ENCODE measurements at places on chromosomes 16 and 17.

DNA sequence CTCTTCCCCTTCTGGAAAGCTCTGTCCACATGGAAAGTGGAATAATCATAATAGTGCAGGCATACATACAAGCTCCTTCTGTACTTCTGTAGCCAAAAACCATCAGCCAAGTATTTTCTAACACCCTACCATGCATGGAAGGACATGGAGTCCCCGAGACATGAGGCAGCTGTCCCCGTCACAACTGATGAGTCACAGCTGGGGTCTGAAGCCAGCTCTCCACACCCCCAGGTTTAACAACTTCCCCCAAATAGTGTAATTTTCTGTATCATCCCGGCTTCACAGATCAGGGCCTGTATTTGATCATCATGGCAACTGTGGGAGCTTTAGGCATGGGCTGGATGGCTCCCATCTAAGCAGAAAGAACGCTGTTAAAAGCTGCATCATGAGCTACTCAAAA, 16.6 kb downstream of the C16orf96 start:
- DNase-seq, result no peak

- no peak for DNase-seq
Observed at GRCh38 chr16:28820016-28820415, 2.8 kb upstream of the ATXN2L start.

GRCh38 chr16:88499836-88500251, 46.8 kb downstream of the ZFPM1 start:
- no peak for DNase-seq

DNA sequence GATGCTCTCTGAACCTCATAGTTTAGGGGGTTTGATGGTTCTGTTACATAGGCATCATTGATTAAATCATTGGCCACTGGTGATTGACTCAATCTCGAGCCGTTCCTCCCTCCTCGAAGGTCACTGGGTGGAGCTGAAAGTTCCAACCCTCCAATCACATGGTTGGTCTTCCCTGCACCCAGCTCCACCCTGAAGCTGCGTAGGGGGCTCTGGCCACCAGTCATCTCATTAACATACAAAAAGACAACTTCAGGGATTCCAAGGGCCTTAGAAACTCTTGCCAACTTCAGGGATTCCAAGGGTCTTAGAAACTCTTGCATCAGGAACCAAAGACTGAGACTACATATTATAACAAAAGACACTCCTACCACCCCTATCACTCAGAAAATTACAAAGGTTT, 306.5 kb upstream of the TNRC6C start:
- DNase-seq, result no peak

- DNase-seq, result no peak
Observed at GRCh38 chr17:76198702-76199101, 41.6 kb downstream of the RNF157 start.

- DNase-seq, result no peak
Observed at GRCh38 chr16:49602201-49602975, 228.8 kb downstream of the C16orf78 start.

- DNase-seq, result no peak
Observed at GRCh38 chr17:43431714-43432523, 33.1 kb downstream of the ARL4D start.

GRCh38 chr17:34291721-34292348, 6.3 kb downstream of the CCL11 start:
- no peak for DNase-seq

DNA sequence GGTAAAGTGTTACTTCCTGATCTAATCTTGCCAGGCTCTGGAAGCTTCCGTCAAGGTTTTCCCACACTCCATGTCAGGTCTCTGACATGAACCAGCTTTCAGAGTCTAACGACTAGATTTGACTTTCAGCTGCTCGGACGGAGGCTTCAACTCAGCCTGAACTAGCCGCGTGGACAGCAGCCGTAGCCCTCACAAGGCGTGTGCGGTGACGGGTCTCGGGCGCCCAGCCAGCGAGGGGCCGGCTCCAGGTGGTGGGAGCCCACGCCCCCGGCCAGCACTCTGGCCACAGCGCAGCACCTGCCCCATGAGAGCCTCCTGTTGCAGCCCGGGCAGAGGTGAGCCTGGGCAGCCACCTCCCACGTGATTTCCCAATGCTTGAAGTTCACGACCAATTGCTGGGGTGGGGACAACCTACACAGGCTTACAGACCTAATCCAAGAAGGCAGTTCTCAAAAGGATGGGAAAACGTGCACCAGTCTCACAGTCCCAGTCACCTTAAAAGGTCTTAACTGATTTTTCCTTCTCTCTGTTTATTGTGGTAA, 45.5 kb downstream of the TBC1D16 start:
- no peak for DNase-seq

DNA sequence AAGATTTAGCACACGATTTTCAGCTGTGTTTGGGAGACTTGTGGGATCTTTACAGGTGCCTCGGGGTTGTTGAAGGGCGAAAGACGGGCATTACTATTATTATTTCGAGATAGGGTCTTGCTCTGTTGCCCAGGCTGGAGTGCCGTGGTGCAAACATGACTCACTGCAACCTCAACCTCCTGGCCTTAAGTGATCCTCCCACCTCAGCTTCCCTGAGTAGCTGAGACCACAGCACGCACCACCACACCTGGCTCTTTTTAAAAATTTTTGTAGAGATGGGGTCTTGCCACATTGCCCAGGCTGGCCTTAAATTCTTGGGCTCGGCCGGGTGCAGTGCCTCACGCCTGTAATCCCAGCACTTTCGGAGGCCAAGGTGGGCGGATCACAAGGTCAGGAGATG, 29.7 kb upstream of the PHB1 start:
- DNase-seq, result no peak

GRCh38 chr16:52548261-52549010, 1.5 kb upstream of the TOX3 start:
- no peak for DNase-seq

- DNase-seq, result no peak
Observed at GRCh38 chr16:54180421-54181359, 105.9 kb downstream of the IRX3 start.

GRCh38 chr17:8583954-8584353, 46.6 kb downstream of the MYH10 start:
- DNase-seq, result no peak

DNA sequence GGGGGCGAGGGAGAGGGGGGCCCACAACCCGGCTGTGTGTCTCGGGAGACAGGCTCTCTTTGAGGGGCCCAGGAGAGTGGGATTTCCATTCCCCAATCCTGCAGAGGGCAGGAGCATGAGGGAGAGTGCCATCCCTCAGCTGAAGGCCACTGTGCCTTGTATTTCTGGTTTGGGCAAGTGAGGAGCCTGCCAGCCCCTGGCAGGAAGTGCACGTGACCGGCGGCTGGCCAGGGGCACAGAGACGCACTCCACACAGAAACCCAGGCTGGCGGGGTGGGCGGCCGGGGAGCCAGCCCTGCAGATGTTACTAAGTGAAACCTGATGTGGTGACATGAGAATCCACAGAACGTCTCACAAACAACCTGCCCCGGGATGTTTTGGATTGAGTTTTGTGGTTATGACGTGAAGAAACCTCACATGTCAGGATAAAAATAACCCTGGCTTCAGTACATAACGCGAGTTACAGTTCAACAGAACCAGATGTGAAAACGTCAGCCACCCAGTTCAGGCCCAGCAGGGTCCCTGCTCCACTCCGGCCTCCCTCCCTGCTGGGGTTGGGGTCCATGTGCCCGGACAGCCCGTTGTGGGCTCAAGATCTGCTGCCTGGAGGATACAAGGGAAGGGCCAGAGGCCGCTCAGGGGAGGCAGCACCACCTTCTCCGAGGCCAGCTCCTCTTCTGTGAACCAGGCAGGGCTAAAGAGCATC, 51.7 kb upstream of the MTSS2 start:
- DNase-seq, result peak; percentile 43

- no peak for DNase-seq
Observed at GRCh38 chr16:85899444-85899843, 482 bp downstream of the IRF8 start.

GRCh38 chr16:85473323-85473722, 139.8 kb upstream of the GSE1 start:
- no peak for DNase-seq

GRCh38 chr17:81515530-81516041, 3.0 kb upstream of the ACTG1 start:
- DNase-seq, result no peak

GRCh38 chr16:78122774-78123315, 23.4 kb downstream of the WWOX start:
- DNase-seq, result no peak

- DNase-seq, result no peak
Observed at GRCh38 chr17:79090443-79091225, 16.0 kb downstream of the ENGASE start.

- no peak for DNase-seq
Observed at GRCh38 chr16:85860413-85861094, 38.4 kb upstream of the IRF8 start.

GRCh38 chr17:7579834-7580603, 581 bp downstream of the CD68 start:
- DNase-seq, result no peak

GRCh38 chr16:19417640-19418039, at the start of gene TMC5:
TMC5 (plus strand) TSS chr16:19417883; CDS start chr16:19440039, 22,156 bp downstream.
- DNase-seq, result no peak

- no peak for DNase-seq
Observed at GRCh38 chr17:47076171-47076570, 97.1 kb upstream of the RPRML start.

- DNase-seq, result no peak
Observed at GRCh38 chr16:48131201-48131935, 24.4 kb downstream of the ABCC12 start.

DNA sequence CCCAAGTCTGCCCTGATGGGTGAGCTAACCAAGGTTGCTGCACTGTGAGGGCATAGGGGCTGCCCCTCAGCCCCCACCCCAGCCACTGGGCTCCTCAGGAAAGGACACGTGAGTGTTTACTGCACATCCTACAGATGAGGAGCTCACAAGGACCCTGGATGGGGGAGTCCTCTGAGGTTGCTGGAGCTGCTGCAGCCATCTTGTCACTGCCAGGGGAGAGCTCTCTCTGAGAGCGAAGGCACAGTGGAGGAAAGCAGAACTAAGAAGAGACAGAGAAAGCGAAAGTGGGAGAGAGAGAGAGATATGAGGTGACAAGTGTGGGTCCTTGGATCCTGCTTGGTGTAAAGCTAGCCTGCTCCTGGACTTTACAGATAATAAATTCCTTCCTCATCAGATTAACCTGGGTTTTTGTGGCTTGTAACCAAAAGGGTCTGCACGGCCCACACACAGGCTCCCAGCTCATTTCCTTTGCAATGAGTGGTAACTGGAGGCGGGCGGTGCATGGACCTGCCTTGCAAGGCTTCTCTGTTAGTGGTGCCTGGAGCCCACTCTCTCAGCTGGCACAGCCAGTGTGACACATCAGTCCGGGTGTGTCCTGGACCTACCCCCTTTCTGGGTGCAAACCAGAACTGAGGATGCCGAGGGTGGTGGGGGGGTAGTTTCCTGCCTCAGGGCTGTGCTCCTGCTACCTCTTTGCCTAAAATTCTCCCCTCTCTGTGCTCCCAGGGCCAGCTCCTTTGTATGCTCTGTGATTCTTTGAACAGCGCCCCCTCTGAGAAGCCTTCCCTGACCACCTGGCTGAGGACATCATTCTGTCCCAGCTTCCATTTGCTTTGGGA, 14.2 kb downstream of the SNX20 start:
- no peak for DNase-seq

All from activated CD8-positive, alpha-beta memory T cell treated with anti-CD3 and anti-CD28 coated beads for 48 hours (primary cell).